T-helper 22 cell (primary cell): ENCODE measurements at places on chromosomes 2 and 18.

- peak; percentile 46 for DNase-seq
Measured at GRCh38 chr2:218406949-218407618, 7.4 kb downstream of the CTDSP1 start.

- no peak for DNase-seq
Measured at GRCh38 chr2:23124214-23124750, 260.7 kb upstream of the KLHL29 start.

DNA sequence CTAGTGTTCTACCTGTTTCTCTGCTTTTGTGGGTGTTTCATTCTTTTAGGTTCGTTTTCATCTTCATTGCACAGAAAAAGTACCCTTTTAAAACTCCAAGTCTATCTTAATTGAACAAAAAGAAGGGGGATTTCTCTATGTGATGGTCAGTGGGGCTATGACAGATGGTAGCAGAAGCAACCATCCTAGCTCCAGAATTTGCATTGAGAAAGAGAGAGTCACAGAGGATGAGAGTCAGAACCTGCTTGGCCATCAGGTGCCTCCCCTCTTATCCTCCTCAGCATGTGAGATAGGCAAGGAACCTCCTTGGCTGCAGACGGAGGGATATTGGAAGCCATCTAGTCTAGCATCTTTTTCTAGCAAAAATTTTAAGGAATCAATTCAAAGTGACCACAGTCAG lies 398.0 kb upstream of the DCC start:
- no peak for DNase-seq

DNA sequence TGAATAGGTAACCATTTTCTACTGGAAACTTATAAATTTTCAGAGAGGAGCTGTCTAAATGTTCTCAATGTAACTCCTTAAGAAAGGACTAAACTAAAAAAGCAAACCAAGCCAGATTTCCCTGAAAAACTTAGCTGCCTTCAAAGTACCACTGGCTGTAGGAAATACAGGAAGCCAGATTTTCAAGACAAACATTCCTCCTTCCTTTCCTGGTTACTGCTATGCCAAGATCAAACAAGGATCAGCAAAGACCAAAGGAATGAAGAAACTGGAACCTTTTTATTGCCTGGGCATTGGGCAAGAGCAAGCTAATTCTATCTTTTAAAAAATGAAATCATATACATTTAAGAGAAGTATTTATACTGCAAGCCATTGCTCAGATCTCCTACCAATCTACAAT lies 212.7 kb downstream of the DYM start:
- no peak for DNase-seq

DNA sequence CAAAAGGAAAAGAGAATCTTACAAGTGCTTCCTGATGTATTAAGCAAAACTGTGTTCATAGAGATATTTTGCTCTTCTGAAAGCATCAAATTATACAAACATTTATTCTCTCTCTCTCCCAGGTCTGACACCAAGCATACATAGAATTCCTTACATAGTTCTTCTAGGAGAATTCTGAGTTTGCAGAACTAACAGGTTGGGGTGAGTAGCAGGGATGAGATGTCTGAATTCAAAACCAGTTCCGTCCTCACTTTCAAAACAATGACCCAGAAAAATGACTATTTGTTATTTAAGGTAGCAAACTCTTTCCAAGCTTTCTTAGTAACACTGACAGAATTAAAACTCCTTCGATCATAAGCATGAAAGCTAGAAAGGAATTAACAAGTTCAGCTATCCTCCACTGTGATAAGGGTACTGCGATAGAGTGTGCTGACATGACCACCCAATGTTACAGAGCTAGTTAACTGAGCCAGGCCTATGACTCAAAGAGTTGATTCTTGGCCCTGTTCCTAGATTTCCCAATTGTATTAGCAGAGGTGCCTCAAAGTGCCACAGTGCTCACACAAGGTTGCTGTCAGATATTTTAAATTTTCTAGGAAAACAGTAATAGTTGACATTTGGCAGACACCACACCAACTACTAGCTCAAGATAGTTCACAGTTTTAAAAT lies 85.8 kb upstream of the SETBP1 start:
- no peak for DNase-seq

DNA sequence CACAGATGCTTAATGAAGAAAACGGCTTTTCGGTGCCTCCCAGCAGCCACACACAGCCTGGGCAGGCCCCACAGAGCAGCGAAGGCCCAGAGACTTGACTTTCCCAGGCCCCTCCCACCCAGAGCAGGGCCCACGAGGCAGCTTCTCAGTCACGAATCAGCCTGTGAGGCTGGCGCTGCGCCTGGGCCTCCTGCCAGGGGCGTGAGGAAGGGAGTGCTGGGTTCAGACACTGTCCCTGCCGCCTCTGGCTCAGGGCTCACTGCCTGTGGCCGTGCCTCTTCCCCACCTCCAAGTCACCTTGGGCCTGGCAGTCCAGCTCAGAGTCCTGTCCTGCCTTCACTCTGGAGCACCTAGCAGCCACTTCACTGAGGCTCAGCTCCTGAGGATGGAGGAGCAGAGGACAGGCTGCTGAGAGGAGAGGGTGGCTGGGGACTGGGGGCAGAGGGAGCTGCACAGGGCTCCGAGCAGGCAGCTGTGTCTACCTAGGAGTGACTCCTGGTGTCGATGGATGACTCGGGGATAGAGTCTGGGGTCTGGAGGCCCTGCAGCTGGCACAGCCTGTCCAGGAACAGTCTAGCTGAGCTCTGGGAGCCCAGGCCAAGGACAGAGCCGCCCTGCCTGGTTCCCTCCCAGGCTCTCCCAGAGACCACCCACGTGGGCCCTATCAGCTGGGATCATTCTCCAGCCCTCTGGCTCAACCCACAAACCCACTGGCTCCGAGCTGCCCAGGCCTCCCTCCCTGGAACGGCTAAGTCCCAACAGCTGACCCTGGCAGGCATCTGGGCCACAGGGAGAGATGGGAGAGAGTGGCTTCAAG lies 36.4 kb upstream of the FOSL2 start:
- no peak for DNase-seq

GRCh38 chr2:219171231-219171651 lies 1.4 kb upstream of the SLC23A3 start:
- no peak for DNase-seq

- DNase-seq: no peak
Measured at GRCh38 chr2:218703341-218703740, 7.3 kb upstream of the TTLL4 start.

DNA sequence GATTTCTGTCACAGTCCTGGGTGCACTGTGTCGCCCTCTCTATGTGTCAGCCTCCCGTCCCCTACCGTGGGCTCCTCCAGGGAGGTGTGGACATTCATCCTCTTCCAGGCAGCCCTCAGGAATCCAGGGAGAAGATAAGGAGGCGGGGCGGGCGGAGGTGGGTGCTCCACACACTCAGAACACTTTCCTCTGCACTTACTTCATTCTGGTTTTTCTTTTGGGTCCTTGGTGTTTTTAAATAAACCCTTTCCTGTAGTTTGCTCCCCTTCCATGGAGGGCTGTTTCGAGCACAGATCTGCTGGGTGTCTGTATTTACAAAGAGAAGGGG lies 183.9 kb downstream of the FAM210A start:
- DNase-seq: no peak

GRCh38 chr2:151258121-151258520 lies 3.5 kb downstream of the RBM43 start:
- no peak for DNase-seq

DNA sequence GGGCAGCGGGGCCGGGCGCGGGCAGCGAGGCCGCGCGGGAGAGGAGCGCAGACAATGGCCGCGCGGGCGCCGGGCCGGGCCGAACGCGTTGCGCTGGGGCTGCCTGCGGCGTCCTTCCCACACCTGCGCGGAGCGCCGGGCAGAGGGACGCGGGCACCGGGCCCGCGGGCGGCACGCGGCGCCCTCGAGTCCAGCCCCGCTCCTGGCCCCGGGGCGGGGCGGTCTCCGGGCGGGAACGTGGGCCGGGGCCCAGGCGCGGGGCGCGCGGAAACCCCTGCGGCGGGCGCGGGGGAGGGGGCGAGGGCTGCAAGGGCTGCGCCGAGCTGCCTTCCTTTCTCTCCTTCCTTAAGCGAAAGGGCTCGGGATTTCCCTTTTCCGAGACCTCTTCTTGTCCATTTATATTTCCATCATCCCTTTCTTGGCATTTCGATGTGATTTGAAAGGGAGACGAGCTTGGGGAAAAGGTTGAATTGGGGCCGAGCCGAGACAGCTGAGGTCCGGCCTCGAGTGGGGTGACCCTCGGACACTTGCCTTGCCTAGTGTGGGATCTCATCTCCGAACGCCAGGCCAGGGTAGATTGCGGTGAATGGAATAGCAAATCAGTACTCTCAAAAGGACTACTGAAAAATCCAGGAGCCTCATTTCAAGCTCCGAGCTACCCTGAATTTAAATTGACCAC lies 676 bp downstream of the KLHL23 start:
- no peak for DNase-seq

DNA sequence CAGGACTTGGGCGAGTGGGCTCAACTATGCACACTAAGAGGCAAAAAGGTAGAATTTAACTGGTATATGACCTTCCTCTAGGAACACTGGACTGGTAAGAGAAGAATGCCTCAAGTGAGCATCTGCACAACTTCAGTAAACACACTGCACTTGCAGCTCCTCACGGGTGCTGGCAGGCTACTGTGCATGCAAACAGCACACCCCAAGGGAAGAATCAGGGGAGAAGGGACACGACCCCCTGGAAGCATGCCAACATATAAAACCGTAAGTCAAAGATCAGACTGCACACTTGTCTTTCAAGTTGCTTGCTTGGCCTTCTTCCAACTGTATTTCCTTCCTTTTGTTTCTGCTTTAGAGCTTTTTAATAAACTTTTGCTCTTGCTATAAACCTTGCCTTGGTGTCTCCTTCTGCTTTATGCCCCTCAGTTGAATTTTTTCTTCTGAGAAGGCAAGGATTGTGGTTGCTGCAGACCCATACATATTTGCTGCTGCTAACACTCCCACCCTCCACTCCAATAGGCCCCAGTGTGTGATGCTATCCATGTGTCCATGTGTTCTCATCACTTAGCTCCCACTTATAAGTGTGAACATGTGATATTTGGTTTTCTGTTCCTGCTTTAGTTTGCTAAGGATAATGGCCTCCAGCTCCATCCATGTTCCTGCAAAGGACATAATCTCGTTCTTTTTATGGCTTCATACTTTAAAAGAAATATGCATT lies 263.7 kb upstream of the SPOPL start:
- no peak for DNase-seq

DNA sequence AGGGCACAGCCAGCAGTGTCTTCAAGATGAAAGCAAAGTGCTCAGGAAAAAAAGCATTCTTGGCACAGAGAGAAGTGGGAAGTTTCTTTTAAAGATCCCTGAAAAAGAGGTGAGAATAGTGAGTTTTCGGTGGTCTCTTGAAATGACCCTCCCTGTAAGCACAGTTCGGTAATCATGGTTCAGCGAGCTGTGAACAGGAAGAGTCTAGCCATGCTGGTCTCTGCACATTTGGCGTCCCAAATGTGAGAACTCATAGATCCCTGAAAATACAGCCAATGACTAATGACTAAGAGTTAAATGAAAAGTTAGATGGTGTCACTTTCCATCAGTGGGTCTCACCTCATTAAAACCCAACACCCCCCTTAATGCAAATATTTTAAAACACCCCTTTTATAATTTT lies 3.4 kb downstream of the IL1R1 start:
- no peak for DNase-seq

DNA sequence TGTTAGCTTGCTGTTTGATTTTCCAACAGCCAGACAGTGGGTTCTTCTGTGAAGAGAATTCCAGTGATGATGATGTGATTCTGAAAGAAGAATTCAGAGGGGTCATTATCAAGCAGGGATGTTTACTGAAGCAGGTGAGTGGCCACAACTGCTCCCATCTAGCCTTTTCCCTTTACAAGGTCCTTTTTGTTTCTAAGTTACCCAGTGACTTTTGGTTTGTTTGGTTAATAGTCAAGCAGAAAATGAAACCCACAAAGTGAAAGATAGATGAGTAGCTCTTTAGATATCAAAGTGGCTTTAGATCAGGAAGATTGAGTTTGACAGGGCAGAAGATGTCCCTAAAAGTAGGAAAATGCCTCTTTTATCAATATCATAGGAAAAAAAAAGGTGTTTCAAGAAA lies 23.3 kb downstream of the PLEK start:
- no peak for DNase-seq

DNA sequence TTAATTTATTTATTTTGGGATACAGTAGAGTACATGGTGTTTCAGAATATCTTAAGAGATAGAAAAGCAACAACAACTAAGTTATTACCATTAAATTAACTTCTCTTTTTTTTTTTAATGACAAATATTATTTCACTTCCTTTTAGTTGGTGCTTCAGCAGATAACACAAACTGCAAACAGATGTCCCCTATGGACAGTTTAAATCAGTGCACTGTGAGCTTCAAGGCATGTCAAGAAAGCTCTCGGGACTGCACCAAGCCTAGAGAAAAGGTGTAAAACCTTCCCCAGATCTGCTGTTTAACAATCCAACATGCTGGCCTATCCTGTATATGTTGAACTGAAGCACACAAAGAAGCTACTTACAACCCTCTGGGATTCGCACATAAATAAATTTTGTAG lies 122.7 kb downstream of the TCF4 start:
- no peak for DNase-seq

GRCh38 chr18:31557446-31557845 lies 34.2 kb upstream of the TTR start:
- no peak for DNase-seq

GRCh38 chr18:58941426-58942099 lies 76.9 kb downstream of the ZNF532 start:
- DNase-seq: no peak

DNA sequence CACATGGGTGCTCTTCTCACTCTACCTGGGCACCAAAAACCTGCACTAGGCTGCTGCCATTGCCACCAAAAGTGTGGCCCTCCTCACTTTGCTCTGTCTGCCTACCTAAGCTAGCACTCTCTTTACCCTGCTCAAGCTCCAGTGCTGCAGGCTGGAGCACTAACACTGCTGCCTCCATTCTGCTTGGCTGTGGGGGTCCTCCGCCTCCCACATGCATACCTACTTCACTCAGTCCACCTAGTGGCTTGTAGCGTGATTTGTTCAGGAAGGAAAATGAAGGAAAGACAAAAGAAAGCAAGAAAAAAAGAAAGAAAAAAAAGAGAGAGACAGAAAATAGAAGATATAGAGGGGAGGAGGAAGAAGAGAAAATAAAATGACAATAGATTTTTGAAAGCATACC lies 1339.4 kb upstream of the CHAC2 start:
- DNase-seq: no peak

- DNase-seq: no peak
Measured at GRCh38 chr2:36123995-36124394, 231.6 kb upstream of the CRIM1 start.

GRCh38 chr2:197873293-197873701 lies 68.9 kb downstream of the PLCL1 start:
- DNase-seq: no peak

DNA sequence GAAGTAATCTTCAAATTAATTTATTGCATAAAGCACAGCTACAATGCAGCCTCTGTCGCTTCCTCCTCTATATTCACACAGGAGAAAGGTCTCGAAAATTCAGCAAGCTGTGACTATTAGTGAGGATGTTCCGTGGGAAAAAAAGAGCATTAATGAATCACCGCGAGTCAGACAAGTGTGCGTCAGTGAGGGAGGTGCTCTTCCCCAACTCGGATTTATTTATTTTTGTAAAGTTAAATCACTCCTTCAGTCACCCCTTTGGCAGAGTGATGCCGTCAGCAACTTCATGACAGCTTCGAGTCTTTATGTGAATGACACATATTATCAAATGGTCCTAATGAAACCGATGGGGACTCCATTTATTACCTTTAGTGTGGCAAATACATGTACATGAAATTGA lies 648.9 kb upstream of the SALL3 start:
- DNase-seq: no peak

GRCh38 chr18:35077937-35078336 lies 36.7 kb downstream of the MAPRE2 start:
- DNase-seq: no peak
